Calu3 (cell line): ENCODE measurements at places on chromosomes 11 and 22. TPM values are rescaled to one million over a fixed set of nuclear protein-coding genes. Genes with fewer than 3 reads are reported as not detected.
A peak's percentile ranks its signal among the peaks of the same experiment; 100 is the strongest.

GRCh38 chr11:95229199-95229992 lies 1.6 kb downstream of the SESN3 start:
- DNase-seq: no peak

DNA sequence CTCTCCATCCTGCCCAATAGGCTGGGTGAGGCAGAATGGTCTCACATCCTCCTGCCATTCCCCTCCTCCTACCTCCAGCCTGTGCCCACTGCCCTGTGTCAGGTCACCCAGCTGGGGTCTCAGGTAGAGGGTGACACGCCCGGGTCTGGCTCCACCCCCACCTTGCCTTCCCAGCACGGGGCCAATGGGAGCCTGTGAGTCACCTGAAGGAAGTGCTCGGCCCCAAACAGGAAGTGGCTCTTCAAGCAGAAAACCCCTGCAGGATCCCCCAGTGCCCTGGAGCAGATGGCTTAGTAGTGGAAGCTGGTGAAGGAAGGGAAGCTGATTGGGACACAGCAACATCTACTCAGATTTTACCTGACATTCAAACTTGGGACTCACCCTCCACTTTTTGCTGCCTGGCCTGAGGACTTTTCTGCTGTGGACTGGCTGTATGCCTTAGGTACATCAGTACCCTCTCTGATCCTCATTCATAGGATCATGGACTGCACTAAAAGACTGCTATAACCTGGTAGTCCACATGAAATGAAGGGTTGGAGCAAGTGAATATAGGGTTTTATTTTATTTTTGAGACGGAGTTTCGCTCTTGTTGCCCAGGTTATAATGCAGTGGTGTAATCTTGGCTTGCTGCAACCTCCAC lies 33.4 kb downstream of the GDPD5 start:
- peak; percentile 64 for DNase-seq

PTGDR2 gene
- total RNA-seq: 0.29 and 0.31 TPM in 2 replicates

GRCh38 chr11:106446955-106447354 lies 369.5 kb downstream of the AASDHPPT start:
- DNase-seq: no peak

DNA sequence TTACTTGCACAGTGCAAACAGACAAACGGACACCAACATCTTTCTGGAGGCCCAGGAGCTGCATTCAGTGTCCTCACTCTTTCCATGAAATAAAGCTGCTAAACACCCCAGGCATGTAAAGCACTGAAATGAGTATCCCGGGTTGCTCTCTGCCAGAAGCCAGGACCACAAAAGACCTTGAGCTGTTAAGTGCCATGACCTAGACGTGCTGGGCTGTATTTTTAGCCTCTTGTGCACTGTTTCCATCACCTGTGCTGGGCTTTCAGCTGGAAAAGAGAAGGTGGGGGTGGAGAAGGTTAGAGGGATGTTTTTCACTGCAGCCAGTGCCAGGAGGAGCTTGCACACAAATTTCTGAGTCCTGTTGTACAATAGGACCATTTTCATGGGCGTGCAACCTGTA lies 3.4 kb upstream of the KREMEN1 start:
- DNase-seq: no peak

OR4C46 gene
- total RNA-seq: not detected in 2 replicates

OR4S1 gene
- total RNA-seq: not detected in 2 replicates

- no peak for DNase-seq
Measured at GRCh38 chr11:1077033-1077416, 2.4 kb downstream of the MUC2 start.

RAB39A gene
- total RNA-seq: not detected in 2 replicates

ENTHD1 gene
- not detected in 2 replicates for total RNA-seq

DNA sequence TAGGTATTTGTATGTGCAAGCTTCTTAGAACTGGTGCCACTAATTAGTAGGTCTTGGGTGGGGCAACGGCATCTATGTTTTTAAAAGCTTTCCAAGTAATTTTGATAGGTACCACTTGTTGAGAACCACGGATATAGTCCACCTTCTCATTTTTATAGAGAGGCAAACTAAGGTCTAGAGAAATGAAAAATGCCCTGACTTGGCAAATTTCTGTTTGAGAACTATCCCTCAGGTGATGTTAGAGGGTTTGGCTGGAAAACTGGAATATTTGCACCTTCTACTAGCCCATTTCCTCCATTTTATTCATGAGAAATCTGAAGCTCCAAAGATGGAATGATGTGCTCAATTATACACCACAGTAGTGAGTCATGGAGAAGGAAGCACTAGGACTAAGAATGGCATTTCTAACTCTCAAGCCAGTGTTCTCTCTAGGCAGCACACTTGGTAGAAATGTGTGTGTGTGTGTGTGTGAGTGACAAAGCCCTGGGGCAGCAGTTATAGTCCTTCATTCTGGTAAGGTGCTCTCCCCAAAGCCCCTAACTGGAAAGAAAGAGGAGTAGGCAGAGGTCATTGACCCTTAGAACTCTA lies 1.8 kb upstream of the TMEM86A start:
- DNase-seq: no peak

GRCh38 chr22:24108073-24108472 lies 73.2 kb upstream of the SUSD2 start:
- no peak for DNase-seq

DNA sequence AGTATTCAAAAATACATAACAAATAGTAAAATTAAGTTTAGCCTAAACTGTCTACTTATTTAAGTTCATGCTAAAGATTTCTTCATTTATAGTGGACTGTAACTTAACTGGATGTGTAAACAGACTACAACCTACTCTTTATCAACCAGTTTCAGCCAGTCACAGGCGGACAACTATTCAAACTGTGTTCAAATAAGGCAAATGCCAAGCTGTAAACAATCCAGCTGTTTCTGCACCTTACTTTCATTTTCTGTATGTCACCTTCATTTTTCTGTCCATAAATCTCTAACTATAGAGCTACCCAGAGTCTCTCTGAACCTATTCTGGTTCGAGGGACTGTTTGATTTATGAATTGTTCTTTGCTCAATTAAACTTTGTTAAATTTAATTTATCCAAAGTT lies 992.8 kb downstream of the DLG2 start:
- DNase-seq: no peak

KCNQ1OT1 gene
- total RNA-seq: 1.2 and 1.3 TPM in 2 replicates

GRCh38 chr11:117663821-117664220 lies 133.2 kb downstream of the DSCAML1 start:
- no peak for DNase-seq

NXPE1 gene
- not detected in 2 replicates for total RNA-seq

DNA sequence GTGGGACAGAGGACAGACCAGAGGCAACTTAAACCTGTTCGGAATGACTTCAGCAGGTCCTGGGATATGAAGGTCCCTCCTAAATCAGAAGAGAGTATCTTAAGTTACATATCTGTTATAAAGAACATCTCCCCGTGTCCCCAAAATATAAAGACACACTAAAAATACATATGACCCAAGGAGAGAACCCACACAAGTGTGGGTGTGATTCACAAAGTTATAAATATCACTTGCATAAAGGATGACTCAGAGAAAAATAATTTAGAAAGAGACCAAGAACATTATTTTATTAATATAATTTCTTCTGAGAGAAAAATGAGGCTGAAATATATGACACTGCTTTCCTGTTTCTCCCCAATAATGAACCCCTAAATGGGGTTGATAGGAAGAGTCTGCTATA lies 14.2 kb downstream of the OR5B21 start:
- DNase-seq: no peak

DNA sequence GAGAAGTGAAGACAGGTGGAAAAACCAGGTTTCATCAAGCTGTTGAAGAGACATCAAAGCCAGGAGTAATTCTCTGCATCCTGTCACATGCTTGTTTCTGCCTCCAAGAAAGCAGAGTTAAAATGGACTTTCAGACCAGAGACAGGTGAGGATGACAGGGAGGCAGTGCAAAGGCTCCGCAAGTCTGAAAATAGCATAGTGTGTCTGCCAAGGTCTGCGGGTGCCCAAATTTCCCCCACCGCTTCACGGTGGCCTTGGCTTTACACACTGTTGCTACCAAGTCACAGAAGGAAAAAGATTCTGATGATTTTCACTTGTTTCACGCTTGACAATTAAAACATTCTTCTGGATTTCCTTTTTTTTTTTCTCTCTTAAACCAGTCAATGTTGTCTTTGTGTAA lies 44.2 kb downstream of the SNX19 start:
- DNase-seq: no peak

DNA sequence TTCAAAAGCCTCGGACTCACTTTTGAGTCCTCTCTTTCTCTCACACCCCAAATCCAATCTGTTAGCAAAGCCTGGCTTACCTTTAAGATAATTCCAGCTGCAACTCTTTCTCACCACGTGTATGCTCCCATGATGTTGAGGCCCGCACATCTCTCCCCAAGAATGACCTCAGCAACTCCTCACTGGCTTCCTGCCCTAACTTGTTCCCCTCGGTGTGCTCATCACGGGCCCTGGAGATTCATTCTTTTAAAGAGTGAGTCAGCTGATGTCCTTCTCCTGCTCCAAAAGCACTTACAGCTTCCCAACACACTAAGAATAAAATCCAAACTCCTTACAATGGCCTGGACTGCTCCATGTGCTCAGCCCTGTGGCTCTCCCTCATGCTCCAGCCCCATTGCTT lies 1041.3 kb downstream of the OPCML start:
- DNase-seq: no peak

GRCh38 chr11:131671734-131672133 lies 301.3 kb downstream of the NTM start:
- DNase-seq: no peak

GRCh38 chr11:106242718-106243415 lies 165.4 kb downstream of the AASDHPPT start:
- no peak for DNase-seq

GRCh38 chr22:49620003-49620556 lies 207.6 kb downstream of the BRD1 start:
- DNase-seq: no peak

DNA sequence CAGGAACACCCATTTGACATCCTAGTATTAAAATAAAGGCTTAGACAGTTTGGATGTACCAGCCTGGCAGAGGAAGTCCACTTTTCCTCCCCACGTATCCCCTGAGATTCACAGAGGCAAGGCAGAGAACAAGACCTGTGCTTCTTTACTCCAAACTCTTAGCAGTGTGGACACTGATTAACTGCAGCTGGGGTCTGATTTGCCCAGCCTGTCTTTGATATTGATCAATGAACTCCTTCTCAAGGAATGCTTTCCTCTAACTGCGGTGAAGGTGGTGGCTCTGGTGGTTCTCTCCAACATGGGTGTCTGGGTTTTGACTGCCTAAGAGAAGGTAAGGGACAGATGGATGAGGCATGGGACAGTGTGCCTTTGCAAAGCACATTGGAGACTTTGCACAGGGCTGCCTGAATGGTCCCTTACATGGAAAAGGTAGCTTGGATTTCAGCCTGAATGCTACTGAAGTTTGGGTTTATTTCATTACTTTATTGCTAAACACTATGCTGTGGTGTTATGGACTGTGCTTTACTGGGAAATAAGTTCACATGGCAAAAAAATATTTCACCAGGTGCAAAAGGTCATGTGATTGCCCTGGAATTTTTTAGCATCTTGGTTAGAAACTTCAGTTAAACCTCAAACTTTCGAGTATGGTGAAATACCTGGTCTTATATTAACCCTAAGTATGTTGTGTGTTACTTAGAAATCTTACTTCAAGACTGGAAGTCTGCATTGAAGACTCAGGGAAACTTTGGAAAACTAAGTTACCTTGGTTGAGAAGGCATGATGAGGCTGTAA lies 1.8 kb downstream of the GAS2 start:
- no peak for DNase-seq

DNA sequence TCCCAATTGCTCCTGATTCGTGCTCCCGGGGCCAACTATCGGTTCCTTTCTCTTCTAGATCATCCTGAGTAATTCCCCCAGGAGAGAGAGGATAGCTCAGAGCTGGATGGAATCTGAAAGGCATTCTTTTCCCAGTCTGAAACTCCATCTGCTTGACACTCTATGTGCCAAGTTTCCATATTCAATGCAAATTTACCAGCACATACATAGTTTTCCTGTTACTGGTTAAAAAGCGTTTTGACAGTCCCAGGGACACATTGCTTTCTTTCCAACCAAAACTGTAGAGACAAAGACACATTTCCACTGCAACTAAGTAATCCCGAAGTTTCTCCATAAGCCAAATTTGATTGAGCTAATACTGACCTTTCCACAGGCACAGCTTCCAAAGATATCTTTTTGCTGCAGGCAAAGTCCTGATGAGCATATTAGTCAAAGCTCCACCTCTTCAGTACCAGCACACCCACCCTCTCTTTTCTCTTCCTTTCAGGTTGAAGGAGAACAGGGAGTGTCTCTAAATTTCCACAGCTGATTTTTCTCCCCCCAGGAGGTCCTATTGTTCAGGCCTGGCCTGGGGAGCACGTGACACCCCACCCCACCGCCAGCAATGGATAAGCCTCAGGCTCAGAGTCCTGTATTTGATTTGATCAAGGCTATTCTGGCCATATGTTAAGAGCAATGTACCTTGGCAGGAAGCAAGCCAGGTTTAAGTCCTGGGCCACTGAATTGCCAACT lies 9.7 kb upstream of the ANKK1 start:
- no peak for DNase-seq

CARNS1 gene
- total RNA-seq: 0.10 TPM in 1 of 2 replicates, not detected in the other

DNA sequence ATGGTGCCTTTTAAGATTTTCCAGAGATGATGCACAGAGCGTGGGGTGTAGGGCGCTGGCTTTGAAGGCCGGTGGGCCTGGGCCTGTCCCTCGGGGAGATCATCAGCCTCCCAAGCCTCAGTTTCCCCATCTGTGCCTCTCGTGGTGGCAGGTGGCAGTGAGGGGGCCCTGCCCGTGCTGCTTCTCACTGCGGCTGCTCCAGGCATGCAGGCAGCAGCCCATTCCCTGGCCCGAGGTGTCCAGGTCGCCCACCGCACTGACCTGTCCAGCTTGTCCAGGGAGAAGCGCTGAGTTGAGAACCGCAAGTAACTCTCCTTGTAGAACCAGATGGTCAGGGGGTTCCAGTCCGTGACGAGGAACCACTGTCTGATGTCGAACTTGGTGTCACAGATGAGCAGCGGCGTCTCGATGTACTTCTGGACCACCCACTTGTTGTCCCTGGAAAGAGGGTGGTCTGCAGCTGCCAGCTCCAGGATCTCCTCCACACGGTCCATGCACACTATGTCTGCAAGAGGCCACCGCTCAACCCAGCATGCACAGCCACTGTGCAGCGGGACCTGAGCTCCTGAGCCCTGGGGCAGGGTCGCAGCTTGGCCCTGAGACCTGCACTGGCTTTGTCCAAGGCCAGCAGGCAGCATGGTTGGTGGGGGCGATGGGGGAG lies 20.5 kb upstream of the IL17REL start:
- DNase-seq: no peak

DNA sequence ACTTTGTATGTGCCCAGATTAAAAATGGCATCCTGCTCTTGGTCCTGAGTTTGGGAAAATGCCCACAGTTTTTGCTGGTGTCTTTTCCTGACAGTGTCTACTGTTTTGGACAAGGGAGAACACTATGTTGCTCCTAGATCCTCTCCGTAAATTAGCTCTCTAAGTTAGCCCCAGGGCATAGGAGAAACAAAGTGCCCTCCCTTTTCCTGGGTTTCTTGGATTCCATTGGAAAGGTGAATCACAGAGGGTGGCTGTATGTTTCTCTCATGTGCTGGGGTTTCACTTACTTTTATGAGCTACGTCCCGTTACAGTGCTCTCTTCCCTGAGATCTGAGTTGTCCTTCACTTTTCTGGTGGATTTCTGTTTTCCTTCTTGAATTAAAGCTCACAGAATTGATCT lies 782.8 kb downstream of the CNTN5 start:
- DNase-seq: no peak
